ENCODE measurements at places on chromosomes 7 and 10.

DNA sequence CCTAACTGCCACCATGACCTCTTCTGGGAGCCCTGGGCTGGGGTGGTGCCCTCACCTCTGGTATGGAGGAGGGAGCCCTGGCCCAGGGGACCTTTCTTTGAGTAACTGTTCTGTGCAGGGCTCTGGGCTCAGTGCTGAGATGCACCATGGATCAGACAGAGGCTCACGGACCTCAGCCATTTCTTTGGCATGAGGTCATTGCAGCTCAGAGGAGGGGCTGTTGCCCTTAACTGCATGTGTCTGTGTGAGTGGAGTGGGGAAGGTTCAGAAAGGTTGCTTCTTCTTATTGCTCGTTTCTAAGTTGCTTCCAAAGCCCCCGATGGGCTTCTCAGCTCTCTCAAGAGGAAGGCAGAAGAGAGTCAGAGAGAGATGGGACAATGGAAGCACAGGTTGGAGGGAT is 233.9 kb downstream of the RPS24 start:
- DNase-seq, result no peak

GRCh38 chr10:132395704-132396493 is 1.1 kb upstream of the PWWP2B start:
- peak; percentile 91 for DNase-seq

- DNase-seq, result peak; percentile 67
Measured at GRCh38 chr10:2927958-2928840, 139.1 kb upstream of the PFKP start.

GRCh38 chr10:73997461-73997786 is 492 bp upstream of the VCL start:
- DNase-seq, result no peak

DNA sequence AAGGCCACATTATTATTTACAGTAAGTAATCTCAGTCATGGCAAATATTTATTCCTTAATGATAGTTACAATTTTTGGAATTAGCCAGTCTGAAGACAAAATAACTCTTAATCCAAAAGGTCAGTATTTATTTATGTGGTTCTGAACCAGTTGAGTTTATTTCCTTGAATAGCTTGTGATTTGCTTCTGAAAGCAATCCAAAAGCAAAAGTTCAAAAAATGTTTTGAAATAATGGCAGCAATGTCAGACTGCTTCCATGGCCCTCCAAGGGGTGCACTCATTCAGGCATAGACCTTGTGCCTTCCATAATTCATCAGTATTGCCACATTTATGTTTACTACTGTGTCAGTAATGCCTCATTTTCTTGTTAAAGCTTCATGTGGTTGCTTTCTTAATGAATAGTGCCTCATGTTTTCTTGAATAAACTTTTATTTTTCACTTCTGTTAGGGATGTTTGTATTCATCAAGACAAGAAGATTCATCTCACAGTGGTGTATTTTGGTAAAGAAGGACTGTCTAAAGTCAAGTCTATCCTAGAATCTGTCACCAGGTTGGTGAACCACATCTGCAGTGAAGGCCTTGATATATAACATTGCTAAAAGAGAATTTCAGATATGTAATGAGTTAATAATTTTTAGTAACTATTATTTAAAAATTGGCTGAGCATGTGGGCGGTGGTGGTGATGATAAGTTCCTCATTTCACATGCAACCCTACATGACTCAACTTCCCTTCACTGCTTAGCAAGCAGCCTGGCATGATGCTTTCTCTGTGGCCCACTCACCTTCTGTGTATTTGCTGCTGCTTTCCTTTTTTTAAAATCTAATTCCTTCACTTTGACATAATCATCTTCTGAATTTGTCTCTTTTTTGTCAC is 22.0 kb downstream of the CSGALNACT2 start:
- DNase-seq, result no peak

DNA sequence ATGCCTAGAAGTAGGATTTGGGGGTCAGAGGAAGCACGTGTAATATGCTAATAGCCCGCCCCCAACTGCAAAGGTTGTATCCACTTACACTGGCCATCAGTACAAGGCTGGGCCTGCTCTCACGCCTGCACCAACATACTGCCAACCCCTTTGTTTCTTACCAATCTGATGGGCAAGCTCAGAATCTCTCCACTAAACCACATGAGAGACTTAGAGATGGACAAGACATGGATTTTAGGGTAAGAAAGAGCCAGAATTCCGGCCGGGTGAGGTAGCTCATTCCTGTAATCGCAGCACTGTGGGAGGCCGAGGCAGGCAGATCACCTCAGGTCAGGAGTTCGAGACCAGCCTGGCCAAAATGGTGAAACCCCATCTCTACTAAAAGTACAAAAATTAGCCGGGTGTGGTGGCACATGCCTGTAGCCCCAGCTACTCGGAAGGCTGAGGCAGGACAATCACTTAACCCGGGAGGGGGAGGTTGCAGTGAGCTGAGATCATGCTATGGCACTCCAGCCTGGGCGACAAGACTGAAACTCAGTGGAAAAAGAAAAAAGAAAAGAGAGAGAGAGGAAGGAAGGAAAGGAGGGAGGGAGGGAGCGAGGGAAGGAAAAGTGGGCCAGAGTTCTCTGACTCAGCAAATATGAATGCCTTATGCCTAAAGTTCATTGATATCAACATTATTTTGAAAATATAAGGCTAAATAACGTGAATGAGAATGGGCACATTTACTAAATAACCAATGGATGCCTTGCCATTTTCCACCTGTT is 162.2 kb downstream of the SLIT1 start:
- DNase-seq, result no peak

- DNase-seq, result no peak
Measured at GRCh38 chr7:12766416-12766815, 79.0 kb downstream of the ARL4A start.

- DNase-seq, result no peak
Measured at GRCh38 chr7:4010923-4011656, 671.0 kb upstream of the FOXK1 start.

GRCh38 chr10:25959540-25960232 is 25.7 kb downstream of the MYO3A start:
- no peak for DNase-seq

DNA sequence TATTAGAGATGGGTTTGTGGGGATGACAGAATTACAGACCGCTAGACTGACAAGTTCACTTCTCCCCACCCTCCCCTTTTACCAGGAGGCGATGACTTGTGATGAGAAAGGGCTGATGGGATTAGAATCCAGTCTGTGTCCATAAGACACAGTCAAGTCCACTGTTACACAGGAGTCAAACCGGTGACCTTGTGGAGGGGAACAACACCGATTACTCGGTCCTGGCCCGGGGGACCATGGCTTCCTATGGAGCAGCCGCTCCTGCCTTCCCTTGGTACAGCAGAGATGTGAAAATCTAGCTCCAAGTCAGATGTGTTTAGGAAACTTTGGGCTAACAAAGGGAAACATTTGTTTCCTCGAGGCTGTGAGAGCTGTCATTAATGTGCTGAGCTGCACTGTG is 105.5 kb downstream of the ACTR3B start:
- no peak for DNase-seq

DNA sequence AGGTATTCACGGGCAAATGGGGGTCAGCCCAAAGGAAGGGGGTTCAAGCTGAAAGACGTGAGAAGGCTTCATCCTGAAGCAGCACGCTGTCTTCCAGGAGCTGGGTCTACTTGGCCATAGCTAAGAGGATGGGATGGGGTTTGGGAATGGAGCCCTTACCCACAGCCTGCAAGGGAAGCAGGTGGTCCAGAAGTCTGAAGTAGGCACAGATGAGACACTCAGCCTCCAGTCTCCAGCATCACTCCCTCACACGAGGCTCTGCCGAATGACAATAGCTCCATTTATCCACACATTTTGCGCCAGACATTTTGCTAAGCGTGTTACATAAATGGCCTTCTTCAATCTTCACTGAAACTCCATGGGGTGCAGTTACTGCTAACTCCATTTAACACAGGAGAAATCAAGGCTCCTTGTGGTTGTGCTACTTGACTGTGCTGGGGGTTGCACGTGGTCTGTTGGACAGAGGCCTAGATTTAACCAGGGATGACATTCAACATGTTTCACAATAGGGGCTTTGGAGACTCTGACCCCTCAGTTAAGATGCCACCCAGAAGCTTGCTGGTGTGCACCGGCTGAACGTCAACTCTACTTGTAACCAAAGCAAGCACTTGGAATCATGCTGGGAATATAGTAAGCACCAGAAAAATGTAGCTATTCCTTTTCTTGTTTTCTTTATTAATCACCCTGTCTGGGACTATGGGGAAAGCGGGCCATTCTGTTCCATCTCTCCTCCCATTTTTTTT is 85.3 kb downstream of the FAM241B start:
- DNase-seq, result no peak

DNA sequence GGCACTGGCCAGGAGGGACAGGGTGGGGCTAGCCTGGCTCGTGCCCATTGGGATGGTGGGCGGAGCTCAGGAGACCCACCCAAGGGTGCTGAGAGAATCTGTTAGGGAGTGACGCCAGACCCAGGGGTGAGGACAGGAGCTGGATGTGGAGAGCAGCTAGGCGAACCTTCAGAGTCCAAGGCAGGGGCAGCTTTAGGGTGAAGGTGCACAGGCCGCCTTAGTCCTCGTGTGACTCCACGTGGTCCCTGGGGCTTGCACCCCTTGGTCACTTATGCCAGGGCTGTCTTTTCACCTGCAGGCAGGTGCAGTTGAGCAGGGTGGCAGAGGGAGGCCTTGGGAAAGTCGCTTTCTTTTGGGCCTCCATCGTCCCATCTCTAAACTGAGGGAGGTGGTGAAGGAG is 4.3 kb downstream of the RAMP3 start:
- no peak for DNase-seq

DNA sequence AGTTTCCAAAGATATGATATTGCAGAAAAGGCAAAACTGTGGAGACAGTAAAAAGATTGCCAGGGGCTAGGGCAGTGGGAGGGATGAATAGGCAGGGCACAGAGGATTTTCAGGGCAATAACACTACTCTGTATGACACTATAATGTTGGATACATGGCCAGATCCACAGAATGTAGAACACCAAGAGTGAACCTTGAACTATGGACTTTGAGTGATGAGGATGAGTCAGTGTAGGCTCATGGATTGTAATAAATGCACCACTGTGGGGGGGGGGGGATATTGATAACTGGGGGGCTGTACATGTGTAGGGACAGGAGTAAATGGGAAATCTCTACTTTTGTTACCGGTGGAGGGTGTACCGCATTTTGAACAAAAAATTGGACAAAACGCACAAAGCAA is 77.4 kb downstream of the ALOX5 start:
- DNase-seq, result no peak

- no peak for DNase-seq
Measured at GRCh38 chr7:130281260-130281659, 11.7 kb upstream of the CPA4 start.

DNA sequence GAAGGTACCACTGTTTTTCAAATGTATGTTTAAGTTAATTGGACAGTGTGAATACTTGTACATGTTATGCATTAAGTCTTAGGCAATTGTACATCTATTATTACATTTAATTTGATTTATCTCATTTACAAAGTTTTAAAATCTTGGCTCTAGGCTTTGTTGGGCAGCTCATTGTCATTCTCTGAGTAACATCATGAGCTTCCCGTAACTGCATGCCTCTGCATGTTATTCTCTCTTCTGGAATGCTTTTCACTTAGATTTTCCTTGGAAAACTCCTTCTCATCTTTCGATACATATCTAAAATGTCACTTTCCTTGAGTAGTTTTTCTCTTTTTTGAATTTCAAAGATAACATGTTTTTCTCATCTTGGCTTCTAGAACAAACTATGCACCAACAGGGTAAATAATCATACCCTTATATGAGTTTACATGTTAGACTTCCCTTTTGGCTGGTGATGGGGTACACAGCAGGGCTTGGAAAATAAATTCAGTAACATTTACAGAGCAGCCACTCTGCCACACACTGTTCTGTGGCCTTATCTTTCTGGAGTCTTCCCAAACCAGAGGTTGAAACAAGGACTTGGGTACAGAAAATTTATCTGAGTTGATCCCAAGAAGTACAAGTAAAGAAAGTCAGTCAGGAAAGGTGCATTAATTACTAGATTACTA is 42.2 kb upstream of the A1CF start:
- DNase-seq, result peak; percentile 24

DNA sequence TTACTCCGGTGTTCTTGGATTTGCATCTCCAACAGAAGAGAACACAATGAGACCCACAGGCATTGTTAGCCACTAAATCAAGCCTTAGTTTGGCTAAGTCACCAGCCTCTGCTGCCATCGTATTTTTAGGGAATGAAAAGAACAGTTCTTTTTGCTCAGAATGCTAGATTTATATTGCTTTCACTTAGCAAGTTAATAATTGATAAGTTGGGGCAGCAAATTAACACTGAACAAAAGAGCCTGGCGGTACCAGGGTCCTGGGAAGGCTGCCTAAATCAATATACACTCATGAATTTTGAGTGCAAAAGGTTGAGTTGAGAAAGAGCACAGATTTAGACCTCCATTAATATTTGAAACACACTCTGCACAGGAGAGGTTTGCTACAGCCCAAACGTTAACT is 767.7 kb downstream of the TYW1 start:
- no peak for DNase-seq

- no peak for DNase-seq
Measured at GRCh38 chr10:42755028-42755451, 27.6 kb upstream of the BMS1 start.

GRCh38 chr7:111820621-111821020 is 258.3 kb upstream of the IMMP2L start:
- no peak for DNase-seq
